Stimulated activated CD4-positive, alpha-beta T cell treated with anti-CD3 and anti-CD28 coated beads, Interleukin-2, amount 100 ng/mL, for 48 hours (primary cell): ENCODE measurements at places on chromosomes 1 and 21.

DNA sequence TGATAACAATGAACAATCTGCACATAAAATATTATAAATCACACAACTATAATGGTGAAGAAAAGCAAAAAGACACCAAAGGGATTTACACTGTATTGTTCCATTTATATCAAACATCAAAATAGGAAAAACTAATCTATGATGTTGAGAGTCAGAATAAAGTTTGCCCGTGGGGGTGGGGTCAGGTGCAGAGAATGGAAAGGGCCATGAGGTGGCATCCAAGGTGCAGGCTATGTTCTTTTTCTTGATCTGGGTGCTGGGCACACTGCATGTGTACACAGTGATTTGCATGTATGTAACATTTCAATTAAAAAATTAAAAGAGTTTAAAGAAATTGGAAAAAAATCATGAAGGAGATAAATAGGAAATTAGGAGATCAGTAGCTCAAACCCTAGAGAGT, 127.3 kb downstream of the DSCAM start:
- no peak for DNase-seq

- no peak for DNase-seq
These were observed 40.9 kb upstream of the BCL9 start for GRCh38 chr1:147500309-147500839.

DNA sequence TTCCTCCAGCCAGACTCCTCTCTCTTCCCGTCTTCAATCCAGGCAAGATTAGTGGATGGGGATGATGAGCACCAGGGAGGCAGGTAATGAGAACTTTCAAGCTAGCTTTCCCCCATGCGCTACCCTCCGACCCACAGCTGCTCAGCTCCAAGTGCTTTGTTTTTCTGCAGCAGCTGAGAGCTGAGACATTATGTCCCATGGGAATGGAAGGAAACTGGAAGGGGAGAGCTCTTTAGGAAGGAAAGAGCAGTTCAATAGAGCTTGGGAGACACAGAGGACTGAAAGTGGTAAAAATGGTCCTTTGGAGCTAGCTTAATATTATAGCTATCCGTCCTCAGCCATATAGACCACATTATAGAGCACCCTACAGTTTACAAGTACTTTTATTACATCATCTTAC, 39.8 kb downstream of the RAB3B start:
- no peak for DNase-seq

GRCh38 chr1:183694066-183694465, 41.0 kb upstream of the APOBEC4 start:
- DNase-seq = no peak

- DNase-seq = no peak
These were observed 33.4 kb downstream of the TRABD2B start for GRCh38 chr1:47963568-47964358.

DNA sequence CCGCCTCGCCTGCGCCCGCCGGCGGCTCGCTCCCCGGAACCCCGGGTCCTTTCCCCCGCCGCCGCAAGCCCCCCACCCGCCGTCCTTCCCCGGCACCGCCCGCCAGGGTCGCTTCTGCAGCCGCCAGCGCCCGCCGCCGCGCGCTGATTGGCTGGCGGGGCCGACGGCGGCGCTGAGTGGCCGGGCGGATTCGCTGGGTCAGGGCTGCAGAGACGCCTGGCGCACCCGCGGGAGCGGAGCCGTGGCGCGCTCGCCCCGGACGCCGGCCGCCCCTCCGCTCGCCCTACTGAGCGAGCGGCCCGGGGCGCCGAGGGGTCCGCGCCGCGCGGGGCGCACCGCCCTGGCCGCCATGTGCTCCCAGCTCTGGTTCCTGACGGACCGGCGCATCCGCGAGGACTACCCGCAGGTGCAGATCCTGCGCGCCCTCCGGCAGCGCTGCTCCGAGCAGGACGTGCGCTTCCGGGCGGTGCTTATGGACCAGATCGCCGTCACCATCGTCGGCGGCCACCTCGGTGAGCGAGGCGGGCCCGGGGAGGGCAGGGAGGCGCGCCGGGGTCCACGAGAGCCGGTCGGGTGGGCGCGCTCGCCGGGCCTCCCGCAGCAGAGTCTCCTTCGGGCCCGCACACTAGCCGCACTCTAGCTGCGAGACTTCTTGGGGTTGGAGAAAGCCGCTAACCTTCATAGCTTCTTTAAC, at the start of gene RIMKLA:
Gene RIMKLA (plus strand): TSS at position 207 of the 694 bp plus-strand sequence. CDS start 143 bp downstream, at position 350.
- peak; percentile 34 for DNase-seq

DNA sequence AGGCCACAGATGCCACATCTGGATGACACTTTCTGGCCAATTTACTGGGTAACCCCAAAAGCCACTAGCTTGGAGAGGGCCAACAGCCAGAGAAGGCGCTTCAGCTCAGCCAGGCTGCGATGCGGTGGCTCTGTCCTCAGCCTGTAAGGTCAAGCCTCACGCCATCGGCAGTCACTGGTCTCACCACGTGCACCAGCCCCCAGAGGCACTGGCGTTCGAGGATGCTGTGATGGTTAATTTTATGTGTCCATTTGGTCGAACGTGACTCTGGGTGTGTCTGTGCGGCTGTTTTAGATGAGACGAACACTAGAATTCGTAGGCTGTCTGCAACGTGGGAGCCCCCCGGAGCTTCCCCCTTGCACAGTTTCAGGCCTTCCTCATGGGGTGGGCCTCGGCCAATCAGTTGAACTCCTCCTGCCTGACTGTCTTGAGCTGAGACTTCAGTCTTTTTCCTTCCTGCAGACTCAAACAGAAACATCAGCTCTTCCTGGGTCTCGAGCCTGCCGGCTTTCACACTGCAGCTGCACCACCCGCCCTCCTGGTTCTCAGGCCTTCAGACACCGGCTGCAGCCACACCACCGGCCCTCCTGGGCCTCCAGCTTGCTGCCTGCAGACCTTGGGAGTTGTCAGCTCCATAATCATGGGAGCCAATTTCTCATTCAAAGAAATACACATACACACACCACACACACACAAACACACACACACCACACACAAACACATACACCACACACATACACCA, 41.6 kb upstream of the SLC45A1 start:
- DNase-seq = no peak

DNA sequence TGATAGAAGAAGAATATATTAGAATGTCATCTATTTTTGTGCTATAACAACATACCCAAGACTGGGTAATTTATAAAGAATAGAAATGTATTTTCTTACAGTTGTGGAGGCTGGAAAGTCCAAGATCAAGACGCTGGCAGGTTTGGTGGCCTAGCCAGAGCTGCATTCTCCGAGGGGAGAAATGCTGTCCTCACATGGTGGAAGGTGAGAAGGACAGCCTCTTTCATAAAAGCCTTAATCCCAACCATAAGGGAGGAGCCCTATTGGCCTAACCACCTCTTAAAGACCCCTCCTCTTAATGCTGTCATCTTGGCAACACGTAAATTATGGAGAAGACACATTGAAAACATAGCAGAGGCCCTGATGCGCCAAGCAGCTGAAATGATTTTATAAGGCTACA, 60.1 kb upstream of the KAZN start:
- DNase-seq = no peak

- DNase-seq = no peak
These were observed 56.7 kb downstream of the B3GALT5 start for GRCh38 chr21:39669485-39669884.

DNA sequence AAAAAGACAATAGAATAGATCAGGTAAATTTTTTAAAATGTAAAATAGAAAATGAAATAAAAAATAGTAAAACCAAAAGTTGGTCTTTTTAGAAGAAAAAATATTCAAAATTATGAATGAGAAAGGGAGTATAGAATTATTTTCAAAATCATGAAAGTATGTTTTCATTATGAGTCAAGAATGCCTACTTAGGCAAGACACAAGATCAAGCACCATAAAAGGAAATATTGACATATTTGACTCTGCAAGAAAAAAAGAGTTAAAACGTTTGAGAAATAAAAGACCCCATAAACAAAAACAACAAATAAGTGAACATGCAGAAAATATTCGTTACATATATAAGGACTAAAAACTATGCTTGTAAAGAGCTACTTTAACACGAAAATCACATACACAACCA, 4.8 kb upstream of the COX20 start:
- DNase-seq = no peak

DNA sequence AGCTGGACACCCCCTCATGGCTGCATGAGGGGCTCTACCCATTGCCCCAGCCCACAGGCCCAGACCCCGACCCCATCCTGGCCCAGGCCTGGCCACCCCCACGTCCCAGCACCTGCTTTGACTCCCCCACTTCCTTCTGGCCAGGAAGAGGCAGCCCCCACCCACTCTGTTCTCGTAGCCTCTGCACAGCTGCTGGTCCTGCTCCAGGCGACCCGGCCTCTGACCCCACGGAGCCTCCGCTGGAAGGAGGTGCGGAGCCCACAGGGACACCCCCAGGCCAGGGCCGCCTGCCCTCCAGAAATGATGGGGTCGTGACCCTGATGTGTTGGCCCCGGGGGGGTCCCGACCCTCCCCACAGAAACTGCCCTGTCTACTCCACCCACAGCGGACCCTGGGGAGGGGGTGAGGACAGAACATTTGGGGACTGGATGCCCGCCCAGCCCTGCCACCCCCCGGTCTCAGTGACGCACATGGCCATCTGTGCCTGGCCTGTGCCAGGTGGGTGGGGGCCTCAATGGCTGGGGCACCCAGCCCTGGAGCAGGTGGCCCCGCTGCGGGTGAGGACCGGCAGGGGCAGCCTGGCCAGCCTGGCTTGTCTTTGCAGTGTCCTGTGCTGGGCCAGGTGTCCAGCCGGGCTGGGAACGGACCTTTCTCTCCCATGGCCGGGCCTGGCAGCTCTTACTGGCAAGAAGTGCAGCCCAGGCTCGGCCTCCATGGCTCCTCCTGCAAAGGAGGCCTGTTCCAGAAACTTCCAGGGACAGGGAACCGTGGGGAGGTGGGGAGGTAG, 78.6 kb downstream of the MORN1 start:
- DNase-seq = no peak

DNA sequence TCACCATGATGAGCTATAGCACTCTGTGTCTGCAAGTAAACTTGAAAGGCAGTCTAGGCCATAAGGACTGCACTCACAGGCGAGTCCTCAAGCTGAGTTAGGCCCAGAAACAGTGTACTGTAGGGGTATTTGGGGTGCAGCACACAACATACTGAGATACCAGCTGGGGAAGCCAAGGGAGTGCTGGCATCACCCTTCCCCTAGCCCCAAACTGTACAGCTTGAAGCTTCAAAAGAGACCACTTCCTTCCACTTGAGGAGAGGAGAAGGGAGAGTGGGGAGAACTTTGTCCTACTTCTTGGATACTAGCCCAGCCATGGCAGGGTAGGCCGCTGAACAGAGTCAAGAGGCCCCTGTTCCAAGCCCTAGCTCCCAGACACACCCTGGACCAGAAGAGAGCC, 24.2 kb upstream of the SNX7 start:
- no peak for DNase-seq

- DNase-seq = no peak
These were observed 112.9 kb upstream of the PDE4B start for GRCh38 chr1:65679773-65680172.
